ENCODE measurements at places on chromosomes 1 and 21.

GRCh38 chr21:41890355-41890754 is 11.2 kb upstream of the PRDM15 start:
- DNase-seq = no peak

DNA sequence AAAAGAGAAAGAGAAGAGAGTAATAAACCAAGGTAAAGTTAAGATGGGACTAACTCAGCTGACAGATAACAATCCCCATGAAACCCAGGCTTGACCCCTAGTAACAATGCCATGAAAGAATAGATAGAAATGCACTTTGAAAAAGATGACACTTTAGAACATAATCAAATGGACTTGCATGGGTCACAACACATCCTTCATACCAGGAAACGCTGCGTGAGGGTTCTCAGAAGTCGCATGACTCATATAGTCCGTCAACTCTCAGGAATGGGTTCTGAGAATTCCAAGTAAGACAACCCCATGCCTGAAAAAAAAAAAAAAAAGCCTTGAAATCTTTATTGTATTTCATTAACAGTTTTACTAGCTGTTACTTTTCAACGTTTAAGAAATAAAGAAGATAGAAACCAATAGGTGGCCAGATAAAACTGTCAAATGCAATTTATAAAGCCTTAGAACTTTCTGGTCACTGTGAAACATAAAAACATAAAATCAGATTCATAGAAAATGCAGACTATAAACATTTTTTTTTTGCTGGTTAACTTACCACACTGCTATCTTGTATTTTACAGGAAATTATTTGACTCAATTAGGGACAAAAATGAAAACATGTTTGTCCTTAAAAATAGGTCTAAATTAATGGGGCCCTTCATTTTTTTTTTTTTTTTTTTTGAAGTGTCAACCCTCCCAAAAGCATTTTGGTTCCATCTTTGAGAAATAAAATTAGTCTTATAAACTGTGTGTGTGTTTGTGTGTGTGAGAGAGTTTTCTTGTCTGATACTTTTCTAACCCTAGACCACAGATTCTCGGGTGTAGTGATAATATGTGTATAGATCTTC is 202.1 kb downstream of the NCAM2 start:
- DNase-seq = peak; percentile 29

GRCh38 chr1:175078629-175079028 is 11.0 kb downstream of the TNN start:
- DNase-seq = no peak

GRCh38 chr1:230827801-230828200 is 40.5 kb downstream of the C1orf198 start:
- DNase-seq = no peak

DNA sequence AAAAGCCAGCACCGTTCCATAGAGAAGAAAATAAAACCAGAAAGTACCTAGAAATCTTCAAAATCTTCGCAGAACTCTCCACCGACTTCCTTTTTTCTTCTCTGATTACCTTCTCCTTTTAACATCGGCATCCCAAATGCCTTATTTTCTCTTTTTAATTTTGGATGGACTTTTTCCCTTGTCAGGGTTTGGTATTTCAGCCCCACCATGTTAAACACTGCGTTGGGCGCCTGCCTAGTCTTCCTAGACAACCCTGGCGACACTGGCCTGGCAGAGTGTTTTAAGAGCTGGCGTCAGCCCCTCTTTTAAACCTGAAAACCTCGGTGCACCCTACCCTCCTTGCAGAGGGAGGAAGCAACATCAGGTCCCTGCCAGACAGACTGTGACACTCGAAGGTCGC is 66.0 kb upstream of the EFHD2 start:
- DNase-seq = no peak

DNA sequence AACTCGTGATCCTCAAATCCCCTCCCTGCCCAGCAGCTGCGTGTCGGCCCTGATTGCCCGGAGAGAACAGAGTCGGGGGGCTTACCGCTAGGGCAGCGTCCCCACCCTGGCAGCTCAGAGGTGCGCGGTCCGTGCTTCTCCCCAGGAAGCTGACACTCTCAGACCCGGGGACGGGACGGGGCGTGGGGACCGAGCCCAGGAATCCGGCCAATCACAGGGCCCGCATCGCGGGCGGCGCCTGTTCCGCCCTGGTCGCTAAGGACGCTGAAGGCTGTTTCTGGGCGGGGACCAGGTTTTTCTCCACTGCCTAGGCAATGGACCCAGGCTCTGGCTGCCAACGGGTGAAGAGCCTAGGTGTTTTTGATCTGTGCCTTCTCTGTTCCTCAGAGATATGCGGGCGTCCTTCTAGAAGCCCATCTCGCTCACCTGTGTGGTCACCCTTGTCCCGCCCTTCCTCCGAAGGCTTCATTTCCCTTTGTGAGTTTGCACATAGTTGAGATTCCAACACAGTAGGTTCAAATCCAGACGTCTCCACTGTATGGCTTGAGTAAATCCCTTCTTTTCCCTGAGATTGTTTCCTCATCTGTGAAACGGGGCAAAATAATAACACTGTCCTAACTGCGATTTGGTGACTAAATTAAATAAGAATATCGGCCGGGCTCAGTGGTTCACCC is at the start of gene C1orf87:
C1orf87 (minus strand) TSS at position 166 of the 674 bp plus-strand sequence. CDS start 1,127 bp downstream, outside the sequence.
- DNase-seq = no peak

All from stimulated activated CD8-positive, alpha-beta memory T cell treated with anti-CD3 and anti-CD28 coated beads, Interleukin-4, amount 100 ng/mL, for 48 hours (primary cell).